ENCODE measurements at places on chromosomes 4 and X.
A peak's percentile ranks its signal among the peaks of the same experiment; 100 is the strongest.

GRCh38 chr4:146054676-146055075 is 116.1 kb upstream of the ZNF827 start:
- DNase-seq, result no peak

DNA sequence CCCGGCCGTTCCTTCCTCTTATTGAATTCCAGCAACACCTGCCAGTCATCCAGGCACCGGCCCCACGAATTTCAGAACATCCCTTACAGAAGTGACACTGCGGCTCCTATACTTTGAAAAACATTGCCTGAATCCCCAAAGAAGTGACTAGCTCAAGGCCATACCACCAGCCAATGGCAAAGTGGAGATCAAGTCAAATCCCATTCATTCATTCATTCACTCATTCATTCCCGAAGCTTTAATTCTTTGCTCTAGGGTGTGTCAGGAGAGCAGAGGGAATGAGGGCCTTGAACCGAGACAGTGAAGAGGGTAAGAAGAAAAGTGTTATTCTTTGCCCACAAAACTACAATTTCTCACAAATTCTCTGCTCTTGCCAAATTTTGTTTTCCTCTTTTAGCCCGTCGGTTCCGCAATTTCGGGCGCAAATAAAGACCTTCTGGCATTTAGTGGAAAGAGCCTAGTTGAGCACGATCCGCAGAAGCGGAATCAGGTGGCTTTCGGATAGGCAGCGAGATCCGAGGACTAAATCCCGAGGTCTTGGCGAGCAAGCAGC is 824 bp upstream of the HMGB3 start:
- no peak for DNase-seq

DNA sequence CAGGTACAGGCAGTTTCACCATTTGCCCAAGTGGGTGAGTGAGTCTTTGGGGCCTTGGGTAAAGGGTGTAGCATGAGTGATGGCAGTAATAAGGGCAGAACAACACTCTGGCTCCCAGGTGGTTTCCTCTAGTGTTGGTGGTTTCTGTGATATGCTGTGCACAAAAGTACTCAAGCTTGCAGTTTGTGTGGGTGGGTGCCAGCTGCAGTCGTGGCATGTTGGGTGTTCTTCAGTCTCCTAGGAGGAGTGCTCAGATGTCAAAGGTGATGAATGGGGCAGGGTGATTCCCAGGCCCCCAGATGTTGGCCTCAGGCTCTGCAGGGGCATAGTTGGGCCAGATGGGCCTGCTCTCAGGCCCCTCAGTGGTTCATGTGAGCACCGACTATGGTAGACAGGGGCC is 166.1 kb upstream of the KLF8 start:
- no peak for DNase-seq

GRCh38 chr4:186807808-186808629 is 84.4 kb upstream of the FAT1 start:
- DNase-seq, result no peak

GRCh38 chrX:2761246-2761645 is 9.4 kb downstream of the XG start:
- no peak for DNase-seq

- DNase-seq, result no peak
These were observed 159.0 kb upstream of the CXCL13 start for GRCh38 chr4:77446601-77447000.

DNA sequence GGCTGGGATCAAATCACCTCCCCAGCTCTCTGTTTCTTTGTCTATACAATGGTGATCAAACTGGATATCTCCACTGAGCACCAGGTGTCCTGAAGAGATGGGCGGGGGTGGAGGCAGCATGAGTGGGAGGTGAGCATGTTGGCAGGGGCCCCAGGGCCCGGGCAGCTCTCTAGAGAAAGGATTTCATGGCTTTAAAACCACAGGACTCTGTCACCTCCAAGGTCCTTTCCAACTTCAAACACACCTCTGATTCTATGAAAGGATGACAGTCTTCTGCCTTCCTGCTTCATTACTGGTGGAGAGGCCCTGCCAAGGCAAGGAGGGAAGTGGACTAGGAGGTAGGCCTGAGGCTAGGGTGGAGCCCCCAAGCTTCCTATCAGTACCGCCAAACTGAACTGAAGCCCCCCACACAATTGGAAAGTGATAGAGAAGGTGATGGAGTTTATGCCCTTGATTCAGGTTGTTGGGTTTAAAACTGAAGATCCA is 38.6 kb downstream of the TRIM2 start:
- DNase-seq, result no peak

GRCh38 chrX:123277347-123277746 is 93.3 kb downstream of the GRIA3 start:
- no peak for DNase-seq

GRCh38 chrX:115898382-115899001 is 272.1 kb upstream of the AGTR2 start:
- DNase-seq, result no peak

DNA sequence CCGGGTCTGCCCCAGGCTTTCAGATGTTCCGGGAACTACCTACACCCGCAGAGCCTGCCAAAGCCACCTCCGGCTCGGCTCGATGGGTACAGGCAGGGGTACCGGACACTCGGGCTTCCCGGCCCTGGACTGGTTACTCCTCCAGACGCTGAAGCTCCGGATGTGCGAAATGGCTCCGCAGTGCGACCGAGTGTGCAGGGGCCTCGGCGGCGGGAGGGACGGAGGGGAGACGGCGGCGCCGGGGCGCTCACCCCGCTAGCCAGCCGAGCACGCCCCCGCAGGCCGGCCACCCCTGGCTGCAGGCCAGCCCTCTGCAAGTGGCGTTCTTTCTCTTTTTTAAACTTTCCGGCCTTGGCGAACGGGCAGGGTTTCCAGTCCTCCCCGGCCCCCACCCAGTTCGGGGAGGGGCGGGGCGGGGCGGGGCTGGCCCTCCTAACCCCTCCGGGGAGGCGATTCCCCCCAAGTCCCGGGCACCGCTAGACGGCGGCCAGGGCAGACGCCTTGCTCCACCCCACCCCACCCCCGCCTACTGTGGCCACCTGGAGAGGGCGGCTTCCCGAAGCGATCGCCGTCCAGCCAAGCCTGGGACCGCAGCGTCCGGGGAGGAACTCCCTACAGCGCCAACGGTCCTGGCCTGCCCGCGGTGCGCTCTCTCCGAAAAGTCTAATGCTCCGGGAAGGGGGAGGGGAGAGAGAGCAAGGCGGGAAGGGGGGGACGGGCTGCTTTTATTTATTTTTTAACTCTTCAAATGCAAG is 7.5 kb downstream of the BCOR start:
- no peak for DNase-seq

DNA sequence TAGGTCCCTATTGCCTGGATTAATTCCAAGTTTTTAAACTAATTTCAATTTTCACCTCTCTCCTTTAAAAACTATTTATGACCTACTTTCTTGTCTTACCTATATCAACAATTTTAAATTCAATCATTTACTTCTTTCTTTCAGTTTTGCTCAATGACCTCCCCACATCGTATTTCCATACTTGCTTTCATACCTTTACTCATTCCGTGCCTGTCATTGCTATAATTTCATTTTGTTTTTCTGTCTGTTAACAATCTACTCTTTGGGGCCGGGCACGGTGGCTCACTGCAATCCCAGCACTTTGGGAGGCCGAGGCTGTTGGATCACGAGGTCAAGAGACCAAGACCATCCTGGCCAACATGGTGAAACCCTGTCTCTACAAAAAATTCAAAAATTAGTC is 781.1 kb downstream of the FSTL5 start:
- DNase-seq, result no peak

GRCh38 chr4:17497890-17498523 is 13.9 kb downstream of the QDPR start:
- DNase-seq, result no peak

- no peak for DNase-seq
These were observed 23.7 kb upstream of the UNC5C start for GRCh38 chr4:95572304-95572991.

- no peak for DNase-seq
These were observed 26.8 kb upstream of the HMX1 start for GRCh38 chr4:8898419-8898818.

DNA sequence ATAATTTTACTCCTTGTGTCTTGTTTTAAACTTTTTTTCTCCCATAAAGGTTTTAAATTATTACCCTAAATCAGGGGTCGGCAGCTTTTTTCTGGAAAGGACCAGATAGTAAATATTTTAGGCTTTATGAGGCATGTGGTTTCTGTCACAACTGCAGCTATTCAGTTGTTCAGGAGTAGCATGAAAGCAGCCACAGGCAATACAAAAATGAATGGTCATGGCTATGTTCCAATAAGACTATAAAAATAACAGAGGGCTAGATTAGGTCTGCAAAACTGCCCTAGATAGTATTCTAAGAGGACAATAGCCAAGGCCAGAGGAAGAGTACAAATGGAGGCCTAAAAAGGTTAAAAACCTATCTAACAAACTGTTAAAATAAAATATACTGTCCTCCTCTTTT is 24.6 kb downstream of the HERC5 start:
- DNase-seq, result no peak

DNA sequence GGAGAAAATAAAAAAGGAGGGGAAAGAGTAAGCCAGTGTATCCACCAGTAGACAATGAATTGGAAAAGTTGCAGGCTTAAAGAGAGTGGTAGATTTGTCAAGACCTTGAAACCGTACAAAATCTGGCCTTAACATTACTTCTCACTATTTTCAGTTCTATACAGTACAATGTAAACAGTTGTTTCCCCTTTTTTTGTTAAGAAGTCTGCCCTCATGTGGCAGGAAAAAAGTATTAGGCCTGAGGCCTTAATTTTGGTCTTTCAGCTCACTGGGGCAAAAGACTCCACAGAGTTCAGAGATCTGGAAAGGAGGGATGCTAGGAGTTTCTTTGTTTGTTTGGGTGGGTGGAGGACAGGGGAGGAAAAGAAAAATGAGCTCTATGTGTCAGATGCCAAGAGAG is 92.8 kb upstream of the CCDC160 start:
- DNase-seq, result peak; percentile 4

DNA sequence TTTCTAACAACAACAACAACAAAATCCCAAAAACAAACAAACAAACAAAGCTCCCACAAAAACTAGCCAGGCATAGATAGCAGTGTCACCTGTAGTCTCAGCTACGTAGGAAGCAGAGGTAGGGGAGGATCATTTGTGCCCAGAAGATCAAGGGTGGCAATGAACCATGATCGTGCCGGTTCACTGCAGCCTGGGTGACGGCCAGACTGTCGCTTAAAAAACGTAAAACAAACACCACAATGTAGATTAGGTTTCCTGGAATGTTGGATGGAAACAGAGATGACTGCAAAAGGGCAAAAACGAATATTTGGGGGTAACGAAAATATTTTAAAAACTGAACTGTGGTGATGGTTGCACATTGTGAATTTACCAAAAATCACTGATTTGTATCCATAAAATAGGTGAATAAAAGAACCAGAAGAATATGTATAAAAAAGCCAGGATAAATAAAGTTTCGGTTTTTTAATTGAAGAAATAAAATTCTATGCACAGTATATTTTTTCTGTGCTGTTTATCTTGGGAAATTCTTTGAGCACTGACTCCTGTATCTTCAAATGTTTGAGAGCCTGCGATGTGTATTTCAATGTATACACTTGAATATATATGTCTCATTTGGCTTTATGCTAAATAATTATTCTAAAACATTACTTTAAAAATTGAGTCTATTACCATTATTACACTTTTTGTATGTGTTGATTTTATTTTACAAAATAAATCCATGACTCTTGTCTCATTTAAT is 1477.0 kb downstream of the PCDH7 start:
- no peak for DNase-seq

GRCh38 chrX:138788771-138789170 is 77.3 kb upstream of the FGF13 start:
- DNase-seq, result no peak

DNA sequence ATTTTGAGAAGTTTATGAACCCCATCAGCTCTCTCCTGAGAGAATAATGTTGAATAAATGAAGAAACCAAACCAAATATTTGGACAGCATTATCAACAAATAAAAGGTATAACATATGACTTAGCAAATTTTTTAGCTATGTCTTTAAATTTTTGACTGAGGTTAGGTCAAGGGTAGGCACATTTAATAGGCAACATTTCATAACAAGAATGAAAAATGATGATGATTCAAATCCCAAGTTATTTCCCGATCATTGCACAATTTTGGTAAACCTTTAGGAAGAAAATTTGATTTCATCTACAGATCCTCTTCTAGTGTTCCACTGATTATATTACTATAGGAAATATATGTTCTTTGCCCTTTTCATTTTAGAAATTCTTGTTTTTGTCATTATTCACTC is 123.7 kb upstream of the TLR3 start:
- DNase-seq, result no peak

DNA sequence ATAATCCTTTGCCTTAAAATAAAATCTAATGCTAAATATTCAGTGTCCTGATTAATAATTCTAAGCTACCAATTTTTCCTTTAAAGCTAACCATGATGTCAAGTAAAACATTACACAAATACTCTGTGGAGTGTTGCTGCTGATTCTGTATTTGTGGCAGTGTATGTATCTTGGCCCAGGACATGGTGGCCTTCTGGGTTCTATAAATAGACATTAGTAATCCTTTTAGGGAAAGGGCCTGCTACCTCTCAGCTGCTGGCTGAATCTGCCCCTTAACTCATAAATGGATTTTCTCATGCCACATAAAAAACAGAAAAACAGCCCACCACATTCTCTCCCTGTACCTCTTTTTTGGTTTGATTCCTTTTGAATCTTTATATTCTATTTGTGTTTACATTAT is 1.2 kb upstream of the XK start:
- DNase-seq, result no peak

DNA sequence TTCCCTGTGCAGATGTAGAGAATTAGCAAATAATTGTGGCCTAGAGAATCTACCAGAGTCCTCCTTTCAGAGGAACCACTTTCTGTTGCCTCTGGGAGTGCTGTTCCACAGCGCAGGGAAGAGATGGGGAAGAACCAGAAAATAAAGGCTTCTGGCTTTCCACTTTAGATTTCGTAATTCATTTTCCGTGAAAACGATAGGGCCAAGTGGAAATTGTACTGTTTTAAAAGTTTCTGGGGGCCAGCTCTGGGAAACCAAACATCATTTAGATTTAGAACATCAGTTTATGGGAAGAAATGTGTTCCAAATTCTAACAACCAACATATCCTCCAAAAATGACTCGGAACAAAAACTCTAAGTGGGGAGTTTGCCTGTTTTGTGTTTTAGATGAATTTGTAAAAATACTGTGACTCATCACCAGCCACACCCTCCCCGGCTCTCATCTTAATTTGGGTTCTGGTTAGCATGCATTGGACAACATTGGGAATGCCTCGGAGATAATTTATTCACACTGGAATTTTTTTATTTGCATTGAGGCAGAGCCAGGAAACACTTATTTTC is 65.2 kb upstream of the LNX1 start:
- DNase-seq, result no peak

- no peak for DNase-seq
These were observed 203.3 kb downstream of the ANTXR2 start for GRCh38 chr4:79869597-79870237.

All from CD4-positive, alpha-beta T cell treated with Interleukin-12 subunit alpha and Interleukin-12 subunit beta, for 1 hour (primary cell).